ENCODE measurements at places on chromosomes 5 and 9.

DNA sequence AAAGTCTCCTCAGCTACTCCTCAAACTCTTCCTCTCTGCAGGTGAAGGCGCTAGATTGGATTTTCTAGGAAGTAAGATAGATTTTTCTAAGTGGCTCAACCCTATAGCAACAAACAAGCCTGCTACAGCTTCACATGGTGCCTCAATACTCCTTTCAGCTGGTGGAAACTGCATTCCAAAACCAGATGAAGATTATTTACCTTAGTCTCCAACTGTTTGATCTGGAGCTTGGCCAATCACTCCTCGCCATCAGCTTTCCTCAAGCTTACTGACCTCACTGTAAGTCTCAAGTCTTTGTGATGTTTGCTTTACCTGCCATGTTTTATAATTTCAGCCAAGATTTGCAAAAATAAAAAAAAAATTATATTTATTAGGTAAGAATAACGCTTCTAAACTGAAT is 622.4 kb downstream of the CHSY3 start:
- DNase-seq: peak; percentile 59

DNA sequence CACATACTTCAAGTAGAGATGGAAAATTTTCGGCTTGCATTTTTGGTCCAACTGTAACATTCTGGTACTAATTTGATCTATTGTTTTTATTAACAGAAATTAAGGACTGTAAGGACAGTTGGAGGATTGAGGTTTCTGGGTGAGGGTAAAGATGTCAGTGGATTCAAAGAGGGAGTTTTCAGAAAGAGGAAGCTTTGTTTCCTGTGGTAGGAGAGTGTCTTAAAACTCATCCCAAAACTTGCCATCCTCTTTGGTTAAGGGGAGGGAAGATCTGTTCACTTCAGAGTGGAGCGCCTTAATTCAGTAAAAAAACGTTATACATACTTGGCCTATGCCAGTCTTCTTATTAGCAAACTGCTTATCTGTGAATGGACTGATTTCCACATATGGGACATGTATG is 13.8 kb downstream of the CNTRL start:
- DNase-seq: no peak

DNA sequence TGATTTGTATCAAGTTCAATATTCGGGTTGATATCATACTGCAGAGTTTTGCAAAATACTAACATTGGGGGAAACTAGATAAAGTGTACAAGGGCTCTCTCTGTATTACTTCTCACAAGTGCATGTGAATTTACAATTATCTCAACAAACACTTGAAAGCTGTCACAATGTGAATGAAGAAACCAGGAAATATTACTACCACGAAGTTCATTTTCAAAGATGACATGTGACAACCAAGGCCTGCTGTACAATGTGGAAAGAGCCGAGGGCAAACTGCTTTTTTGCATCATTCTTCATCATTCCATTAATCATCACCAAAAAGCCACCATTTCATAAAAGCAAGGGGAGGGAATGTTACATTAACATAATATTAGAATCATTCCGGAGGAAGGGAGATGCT is 310.0 kb downstream of the GLIS3 start:
- DNase-seq: no peak

DNA sequence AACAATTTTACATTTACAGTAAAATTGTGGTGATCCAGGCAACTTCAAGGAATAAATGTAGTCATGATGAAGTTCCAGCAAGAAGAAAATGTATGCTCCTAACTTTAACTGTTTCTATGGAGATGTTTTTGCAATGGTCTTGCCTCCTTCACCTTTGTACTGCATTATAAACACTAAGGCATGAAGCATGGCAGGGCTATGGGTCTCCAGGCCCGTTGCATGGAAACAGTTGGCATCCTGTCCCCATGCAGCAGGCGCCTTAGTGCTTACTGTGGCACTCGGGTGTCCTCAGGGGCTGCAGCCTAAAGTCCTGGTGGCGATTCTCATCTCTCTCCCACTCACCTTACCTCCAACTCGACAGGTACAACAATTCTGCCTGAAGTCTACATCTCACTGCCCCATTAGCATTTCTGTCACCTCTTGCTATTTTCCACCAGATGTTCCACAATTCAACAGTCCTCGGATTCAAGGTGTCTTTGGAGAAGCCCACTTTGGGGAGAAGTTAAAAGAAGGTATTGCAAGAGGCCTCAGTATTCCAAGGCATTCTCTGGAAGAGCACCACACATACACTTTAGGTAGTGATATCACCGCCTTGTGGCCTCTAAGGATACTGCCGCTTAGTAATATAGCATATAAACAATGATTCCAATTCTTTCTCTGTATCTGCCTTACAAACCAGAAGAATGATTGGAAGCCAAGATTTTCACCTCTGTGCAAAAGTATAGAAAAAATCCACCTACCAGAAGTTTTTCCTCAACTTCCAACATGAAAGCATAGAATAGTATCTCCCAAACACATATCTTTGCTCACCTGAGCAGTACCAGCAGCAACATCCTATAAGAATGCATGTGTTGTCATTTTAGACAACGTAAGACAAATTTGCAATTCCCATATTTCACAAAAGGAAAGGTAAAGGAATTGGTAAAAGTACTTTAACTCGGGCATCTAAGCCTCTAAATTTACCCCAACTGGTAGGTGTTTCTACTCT is 5.1 kb downstream of the LIFR start:
- DNase-seq: peak; percentile 22

DNA sequence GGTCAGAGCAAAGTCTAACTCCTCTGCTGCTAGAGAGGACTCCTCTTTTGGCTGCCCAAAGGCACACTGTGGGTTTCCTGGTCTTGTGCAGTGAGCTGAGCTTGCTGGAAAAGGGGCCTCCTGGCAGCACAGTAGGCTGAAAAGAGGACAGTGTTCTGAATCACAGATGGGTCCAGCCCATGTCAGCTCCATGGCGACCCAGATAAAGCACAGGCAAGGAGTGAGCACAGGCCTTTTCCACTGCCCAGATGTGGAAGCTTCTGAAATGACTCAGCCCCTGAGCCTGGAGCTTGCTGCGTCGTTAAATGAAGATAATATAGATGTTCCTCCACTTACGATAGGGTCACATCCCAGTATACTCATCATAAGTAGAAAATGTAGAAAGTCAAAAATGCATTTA is 8.1 kb downstream of the CCDC180 start:
- no peak for DNase-seq

- no peak for DNase-seq
Measured at GRCh38 chr5:137200906-137201700, 298.0 kb downstream of the SPOCK1 start.

GRCh38 chr9:22060831-22061383 is 51.8 kb upstream of the CDKN2B start:
- DNase-seq: no peak

- no peak for DNase-seq
Measured at GRCh38 chr5:16725575-16725974, 108.8 kb upstream of the RETREG1 start.

DNA sequence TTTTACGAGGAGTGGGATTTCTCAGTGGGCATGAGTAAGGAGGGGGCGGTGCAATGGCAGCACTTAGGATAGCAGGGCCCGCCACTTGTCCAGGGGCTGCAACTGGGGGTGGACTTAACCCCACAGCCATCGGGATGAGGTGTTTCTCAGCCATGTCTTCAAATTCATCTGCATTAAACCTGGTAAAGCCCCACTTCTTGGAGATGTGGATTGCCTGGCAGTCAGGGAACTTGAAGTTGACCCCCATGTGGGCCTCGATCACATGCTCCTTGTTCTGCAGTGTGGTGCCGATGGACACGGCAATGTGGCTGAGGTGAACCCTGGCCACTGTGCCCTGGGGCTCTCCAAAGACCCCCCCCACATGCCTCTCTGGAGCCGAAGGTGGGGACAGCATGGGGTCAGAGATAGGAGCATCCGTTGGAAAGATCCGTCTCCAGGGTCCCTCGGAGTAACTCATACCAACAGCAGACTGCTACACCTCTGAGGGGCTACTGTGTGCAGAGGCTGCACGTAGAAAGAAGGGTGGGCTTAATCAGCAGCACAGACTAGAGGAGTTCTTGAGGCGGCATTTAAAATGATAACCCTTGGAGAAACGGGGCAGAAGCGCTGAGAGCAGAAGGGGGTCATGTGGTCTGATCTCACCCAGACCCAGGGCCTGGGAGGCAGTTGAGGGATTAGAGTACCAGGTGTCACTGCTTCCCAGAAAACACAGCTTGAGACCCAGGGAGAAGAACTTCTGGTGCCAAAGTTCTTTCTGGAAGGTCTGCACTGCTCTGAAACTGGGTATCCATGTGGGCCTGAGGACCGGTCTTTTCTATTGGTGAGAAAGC is 141.4 kb downstream of the MTX3 start:
- no peak for DNase-seq

DNA sequence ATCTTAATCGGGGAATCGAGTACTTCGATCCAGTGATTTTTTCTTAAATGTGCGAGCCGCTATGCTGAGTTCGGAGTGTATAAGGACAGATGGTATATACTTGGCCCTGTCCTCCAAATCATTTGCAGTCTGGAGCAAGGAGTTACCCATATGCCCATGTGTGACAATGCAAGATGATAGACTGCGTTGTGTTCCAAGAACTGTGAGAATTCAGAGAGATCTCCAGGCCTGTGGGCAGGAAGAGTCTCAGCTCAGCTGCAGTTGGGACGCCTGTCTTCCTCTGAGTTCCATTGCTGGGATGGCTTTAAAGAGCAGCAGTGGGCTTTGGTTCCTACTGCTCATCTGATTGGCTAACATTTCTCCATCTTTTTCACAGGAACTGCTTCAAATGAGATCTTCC is 106.6 kb downstream of the ADAMTS16 start:
- DNase-seq: no peak

DNA sequence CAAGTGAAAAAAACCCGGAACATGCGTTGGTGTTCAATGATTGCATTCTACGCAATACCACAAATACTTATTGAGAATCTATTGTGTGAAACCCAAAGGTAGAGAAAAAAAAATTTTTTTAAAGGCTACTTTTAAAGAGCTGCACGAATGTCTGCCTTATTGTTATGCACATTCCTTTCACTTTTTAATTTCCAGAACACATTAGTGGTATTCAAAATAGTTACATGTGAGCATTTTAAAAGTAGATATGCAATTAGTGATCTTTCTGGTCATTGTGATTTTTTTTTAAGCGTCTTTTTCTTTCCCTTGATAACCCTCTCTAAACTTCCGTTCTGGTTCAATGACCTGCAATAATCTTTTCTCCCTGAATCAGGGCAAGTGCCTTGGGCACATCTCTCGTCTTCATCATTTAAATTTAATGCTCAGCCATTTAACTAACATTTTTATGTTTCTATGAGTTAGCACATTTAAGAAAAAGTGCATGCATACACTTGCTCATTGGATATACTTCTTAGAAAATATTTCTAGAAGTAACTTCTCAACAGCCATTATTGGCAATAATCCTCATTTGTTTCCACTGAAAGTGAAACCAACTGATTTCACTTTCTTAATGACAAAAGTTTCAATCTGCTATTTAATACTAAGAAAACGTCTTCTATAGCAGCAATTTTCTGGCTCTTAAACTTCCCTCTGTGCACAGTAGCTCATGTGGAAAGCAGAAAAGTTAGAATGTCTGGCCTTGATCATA is 80.3 kb downstream of the CDH6 start:
- no peak for DNase-seq

- no peak for DNase-seq
Measured at GRCh38 chr5:138028971-138029365, 3.9 kb downstream of the FAM13B start.

- DNase-seq: no peak
Measured at GRCh38 chr9:744790-745484, 96.6 kb upstream of the DMRT1 start.

DNA sequence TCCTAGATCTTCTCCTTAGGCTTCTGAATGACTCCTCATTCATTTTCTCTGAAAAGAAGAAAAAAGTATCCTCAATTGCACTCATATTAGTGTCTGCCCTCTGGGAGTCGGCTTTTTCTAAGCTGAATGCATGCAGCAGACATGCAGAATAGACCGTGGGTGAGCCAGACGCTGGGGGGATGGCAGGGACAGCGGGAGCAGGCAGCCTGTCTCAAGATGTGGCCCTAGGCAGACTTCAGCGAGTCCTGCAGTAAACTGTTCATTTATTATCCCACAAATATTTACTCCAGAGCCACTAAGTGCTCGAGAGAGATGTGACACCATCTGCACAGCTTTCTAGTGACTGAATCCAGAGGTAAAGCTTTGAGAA is 164.9 kb upstream of the RAI14 start:
- no peak for DNase-seq

DNA sequence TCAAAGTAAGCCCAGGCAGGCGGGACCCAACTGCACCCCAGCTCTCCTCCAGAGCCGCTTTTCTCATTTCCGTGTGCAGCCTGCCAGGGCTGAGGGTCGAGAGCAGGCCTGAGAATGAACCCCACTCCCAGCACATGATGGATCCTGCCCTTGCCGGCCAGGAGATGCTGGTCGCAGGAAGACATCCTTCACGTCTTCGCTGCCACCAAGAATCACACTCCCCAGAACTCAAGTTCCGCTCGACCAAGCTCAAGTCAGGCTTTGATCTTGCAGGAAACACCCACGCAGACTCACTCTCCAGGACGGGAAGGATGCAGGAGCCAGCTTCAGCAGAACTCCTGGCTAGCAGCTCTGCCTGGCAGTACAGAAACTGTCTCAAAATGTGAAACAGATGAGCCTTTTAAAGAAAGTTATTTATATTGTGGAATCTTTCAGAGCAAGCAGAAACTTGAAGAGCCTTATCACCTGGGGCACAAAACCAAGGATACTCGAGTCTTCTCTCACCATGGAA is 102.4 kb downstream of the ROR2 start:
- DNase-seq: no peak

DNA sequence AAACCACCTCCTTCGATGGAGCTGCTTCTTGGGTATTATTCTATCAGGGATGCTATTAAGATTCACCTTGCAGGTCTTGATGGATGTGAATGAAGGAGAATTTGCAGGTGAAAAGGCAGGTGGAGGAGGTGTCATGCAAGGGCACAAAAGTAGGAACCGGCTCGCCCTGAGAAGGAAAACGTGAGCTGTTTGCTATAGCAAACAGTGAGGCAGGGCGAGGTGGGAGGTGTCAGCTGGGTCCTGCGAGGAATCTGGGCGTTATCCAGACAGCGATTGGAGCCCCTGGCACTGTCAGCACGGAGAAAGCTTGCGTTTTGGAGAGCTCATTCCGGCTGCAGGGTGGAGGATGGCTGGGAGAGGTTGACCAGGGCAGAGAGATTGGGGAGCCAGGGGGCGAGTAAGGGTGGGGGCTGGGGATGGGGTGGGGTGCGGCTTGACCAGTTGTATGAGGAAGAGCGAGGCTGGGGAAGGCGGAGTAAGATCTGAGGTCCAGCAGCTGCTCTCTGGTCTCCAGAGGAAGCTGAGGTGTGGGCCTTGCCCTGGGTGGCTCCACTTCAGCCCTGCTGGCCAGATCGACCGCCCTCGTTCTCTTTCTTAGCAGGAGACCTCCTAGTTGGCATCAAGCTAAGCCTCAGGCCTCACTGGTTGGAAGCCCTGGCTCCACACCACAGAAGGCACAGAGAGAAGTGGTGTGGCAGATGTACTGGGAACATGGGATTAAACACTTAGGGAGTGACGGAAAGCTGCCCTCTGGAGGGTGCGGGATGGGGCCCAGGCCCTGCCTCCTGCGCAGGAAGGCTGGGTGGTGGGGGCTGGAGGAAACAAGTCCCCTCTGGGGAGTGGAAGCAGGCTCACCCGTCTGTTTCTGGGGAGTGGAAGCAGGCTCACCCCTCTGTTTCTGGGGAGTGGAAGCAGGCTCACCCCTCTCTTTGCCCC is 54.7 kb upstream of the NEURL1B start:
- DNase-seq: no peak

- DNase-seq: no peak
Measured at GRCh38 chr5:107231191-107231590, 439.5 kb downstream of the EFNA5 start.

GRCh38 chr5:176769911-176770310 is 40.4 kb upstream of the UNC5A start:
- no peak for DNase-seq

Data from Calu3 (cell line).